ENCODE measurements at places on chromosomes 1 and 21.

GRCh38 chr21:36854391-36854790 lies 112.1 kb downstream of the HLCS start:
- peak; percentile 60 for DNase-seq

DNA sequence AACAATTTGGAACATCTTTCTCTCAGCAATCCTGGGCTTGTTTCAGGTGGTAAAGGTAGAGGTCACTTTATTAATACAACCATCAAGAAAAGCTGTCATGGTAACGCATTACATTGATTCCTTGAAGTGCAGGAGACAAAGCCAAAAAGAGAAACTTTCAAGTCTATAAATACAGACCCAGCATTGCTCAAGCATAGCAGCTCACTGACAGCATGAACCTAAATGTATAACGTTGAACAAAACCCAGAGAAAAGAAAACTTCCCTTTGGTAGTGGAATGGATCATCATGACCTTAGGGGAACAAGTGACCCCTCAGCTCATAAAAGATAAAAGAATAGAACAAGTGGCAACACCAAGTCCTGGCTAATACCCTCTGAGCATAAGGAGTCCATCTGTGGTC lies 332.2 kb downstream of the NTNG1 start:
- DNase-seq, result no peak

DNA sequence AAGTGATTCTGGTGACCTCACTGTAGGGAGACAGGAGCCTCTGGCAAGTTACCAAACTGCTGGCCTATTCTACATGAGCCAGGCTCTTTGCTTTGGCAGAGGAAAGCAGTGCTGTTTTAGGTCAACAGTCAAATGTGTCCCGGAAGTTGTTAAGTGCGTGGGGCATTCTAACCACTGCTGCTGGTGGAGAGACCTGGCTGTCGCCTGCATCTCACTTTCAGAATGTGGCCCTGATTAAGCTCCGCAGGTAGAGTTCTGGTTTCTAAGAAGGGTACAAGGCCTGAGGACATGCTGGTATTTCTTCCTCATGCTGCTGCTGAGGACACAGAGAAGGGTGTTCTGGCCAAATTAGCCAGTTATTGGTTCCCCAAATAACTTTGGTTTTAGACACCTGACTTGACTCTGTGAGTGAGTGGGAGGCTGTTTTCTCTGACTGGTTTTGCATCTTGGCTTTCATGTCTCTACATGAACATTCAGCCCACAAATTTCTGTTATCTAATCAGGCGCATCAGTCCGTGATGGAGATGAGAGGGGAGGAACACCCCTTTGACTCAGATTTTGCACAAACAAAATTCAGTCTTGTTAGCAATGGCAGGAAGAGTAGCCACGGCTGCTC lies 120.8 kb downstream of the LMO4 start:
- no peak for DNase-seq

GRCh38 chr1:35319988-35320713 lies 51.6 kb downstream of the ZMYM4 start:
- DNase-seq, result no peak

- DNase-seq, result peak; percentile 22
These were observed 17.2 kb upstream of the ZBTB8B start for GRCh38 chr1:32447469-32448185.

DNA sequence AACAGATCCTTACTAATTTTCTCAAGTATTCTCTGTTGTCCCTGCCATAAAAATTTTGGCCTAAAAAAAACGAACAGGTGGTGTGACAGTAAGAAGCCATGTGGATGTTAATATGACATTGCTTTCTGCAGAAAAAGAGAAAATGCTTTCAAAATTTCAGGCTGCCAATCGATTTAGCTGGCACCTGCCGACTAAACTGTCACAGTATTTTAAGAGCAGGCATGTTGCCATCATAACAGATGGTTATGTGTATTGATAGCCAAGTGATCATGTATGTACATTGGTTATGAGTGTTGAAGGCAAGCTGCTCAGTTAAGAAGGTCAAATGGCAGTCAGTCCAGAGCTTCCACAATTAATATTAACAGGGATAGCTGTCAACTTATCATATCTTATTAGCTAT lies 1017.0 kb downstream of the MRPL39 start:
- no peak for DNase-seq

DNA sequence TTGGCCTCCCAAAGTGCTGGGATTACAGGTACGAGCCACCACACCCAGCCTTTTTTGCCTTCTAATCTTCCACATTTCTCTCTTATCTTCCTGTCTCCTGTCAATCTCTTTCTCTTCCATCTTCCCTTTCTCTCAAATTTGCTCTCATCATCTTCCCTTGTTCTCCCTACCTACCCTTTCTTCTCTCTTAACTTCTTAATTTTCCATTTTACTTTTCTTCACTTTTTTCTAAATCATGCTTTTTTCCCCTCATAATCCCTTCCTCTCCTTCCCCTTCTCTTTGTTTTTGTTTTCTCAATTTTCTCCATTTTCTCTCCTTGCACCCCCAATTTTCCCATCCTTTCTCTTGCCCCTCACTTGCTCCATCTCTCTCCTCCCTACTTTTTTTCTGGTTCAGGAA lies 545.7 kb downstream of the OMA1 start:
- DNase-seq, result no peak

- DNase-seq, result peak; percentile 25
These were observed at the start of gene CTSS for GRCh38 chr1:150765296-150765976. Gene CTSS, minus strand, starts transcription at chr1:150765778. Its CDS starts 1,015 bp downstream, at chr1:150764763.

- peak; percentile 38 for DNase-seq
These were observed 40.0 kb downstream of the ROR1 start for GRCh38 chr1:63813829-63814277.

GRCh38 chr1:79376106-79376505 lies 369.6 kb upstream of the ADGRL4 start:
- DNase-seq, result no peak

DNA sequence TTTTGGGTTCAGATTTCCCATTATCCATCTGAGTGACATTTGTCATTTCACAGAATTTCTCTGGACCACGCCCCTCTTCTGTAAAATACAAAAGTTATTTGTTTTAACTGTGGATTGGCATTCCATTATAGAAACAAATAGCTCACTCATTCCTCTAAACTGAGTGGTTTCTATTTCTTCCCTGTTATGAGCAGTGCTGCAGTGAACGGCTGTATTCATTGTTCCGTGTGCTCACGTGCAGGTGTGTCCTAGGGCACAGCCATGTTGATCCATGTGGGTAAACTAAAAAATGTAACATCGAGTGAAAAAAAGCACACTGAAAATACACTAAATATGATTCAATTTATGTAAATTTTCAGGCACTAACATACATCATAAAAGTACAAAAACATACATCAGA lies 27.0 kb upstream of the IL12RB2 start:
- no peak for DNase-seq

DNA sequence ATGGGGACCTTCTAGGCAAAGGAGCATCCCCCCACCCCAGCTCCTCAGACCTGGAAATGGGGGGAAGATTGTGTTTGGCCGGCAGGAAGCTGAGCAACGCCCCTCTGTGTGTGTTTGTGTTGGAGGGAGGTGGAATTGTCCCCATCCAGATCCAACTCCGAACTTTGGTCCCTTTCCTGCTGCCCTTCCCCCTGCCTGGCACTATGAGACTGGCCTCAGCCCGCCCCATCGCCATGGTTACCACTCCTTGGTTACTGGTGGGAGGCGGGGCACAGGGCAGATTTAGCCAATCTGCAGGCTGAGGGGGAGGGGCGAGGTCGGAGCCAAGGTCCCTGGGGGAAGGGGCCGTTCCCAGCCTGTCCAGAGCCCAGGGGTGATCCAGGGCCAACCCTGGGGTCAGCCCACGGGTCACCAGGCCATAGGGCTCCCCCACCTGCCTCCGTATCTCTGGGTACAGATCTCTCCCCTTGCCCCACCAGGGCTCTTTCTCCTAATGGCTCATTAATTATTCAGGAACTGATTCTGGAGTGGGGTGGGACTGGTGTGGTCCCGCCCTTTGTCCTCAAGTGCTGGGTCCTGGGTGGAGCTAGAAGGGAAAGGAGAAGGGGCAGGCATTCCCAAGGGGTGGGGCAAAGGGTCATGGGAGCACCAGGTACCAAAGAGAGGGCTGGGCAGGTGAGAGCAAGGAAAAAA lies 15.2 kb downstream of the PTPRF start:
- no peak for DNase-seq

- DNase-seq, result no peak
These were observed 34.6 kb upstream of the HEATR1 start for GRCh38 chr1:236638945-236639344.

- no peak for DNase-seq
These were observed 201.2 kb upstream of the PTGFR start for GRCh38 chr1:78289603-78290002.

DNA sequence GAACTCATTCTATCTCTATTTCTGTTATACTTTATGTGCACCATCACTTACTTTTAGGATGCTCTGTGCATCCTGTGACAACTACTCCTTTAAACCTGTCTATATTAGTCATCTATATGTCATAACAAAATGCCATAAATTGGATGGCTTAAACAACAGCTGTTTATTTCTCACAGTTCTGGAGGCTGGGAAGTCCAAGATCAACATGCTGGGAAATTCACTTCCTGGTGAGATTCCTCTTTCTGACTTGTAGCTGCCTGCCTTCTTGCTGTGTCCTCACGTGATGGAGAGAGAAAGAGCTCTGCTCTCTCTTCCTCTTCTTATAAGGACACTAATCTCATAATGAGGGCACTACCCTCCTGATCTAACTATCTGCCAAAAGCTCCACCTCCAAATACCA lies 62.3 kb upstream of the RCOR3 start:
- DNase-seq, result no peak

GRCh38 chr1:113616156-113616555 lies 143.1 kb downstream of the PHTF1 start:
- DNase-seq, result no peak

DNA sequence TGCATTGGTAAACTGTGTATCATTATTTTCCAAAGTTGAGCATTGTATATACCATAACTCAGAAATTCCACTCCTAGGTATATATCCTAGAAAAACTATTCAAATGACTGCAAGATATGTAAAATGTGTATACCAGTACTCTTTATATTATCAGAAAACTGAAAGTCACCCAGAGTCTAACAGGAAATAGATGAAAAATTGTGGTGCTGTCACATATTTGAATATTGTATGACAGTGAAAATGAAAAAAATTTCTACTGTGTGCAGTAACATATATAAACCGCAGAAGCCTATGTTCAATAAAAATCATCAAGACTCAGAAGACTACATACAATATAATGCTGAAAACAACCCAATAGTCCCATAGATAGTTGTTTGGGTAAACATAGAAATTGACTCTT lies 74.4 kb upstream of the LYPLAL1 start:
- no peak for DNase-seq

DNA sequence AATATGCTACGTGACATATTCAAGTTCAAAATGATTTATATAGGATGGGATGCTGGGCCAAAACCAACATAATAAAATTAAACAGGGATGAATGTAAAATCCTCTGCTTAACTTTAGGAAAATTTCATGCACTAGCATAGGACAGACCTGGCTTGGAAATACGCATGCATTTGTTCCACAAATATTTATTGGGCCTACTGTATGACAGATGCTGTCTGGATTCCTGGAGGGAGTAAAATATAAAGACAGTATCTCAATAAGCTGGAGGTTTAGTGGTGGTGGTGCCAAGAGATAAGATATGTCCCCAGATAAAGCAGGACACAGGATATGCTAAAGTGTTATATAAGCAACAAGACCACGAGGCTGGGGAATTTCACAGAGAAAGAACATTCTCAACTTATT lies 15.1 kb downstream of the RCSD1 start:
- DNase-seq, result no peak

DNA sequence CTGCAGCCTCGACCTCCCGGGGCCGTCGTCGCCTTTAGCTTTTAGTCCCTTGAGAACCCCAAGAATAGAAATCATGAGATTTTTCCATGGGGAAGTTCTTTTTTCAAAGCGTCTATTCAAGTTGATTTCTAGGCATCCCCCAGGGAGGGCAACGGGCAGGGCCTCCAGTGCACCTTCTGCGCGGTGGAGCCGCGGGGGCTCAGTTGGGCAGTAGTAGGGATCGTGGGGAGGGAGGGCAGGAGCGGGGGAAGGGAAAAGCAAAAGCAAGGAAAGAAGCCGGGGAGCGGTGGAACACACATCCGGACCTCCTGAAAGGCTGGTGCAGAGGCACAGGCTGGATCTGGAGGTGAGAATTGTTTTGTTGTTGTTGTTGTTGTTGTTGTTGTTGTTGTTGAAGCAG lies 103.4 kb downstream of the PPIAL4G start:
- no peak for DNase-seq

- DNase-seq, result no peak
These were observed 2.6 kb upstream of the CC2D1B start for GRCh38 chr1:52368383-52369172.

DNA sequence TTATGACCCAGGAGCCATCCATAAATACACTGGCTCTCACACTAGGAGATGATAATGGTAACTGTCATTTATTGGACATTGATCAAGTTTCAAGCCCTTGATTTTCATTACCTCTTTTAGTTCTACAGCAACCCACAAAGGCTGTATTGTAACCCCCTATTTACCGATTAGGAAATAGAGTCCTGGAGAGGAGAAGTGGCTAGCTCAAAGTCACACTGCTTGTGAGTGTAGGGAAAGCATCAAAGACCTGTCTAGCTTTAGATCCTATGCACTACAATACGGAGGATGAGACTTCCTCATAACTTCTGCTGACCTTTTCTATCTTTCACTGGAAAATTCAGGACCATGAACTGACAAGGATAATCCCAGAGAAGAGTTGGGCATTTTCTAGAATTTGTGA lies 115.2 kb downstream of the LMX1A start:
- no peak for DNase-seq

GRCh38 chr1:38587766-38588165 lies 271.8 kb downstream of the RRAGC start:
- no peak for DNase-seq

GRCh38 chr1:222979561-222979960 lies 163.5 kb downstream of the TLR5 start:
- DNase-seq, result no peak

- no peak for DNase-seq
These were observed 40.6 kb downstream of the KIF26B start for GRCh38 chr1:245195398-245195797.

DNA sequence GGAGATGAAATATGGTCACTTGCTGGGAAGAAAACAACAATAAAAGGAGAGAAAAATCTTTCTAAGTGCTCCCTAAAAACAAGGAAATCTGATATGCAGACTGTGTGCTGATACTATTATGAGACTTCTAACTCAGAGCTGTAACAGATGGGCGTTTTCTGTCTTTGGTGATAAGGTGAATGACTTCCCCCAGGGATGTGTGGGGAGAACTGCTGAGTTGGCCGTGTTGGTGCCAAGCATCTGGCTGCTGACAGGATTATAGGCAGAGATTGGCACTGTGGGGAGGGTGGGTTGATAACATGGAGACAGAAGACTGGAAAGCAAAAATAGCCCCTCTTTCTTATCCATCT lies 438.5 kb upstream of the PLXNA2 start:
- no peak for DNase-seq

GRCh38 chr1:193494368-193494767 lies 308.0 kb upstream of the B3GALT2 start:
- DNase-seq, result no peak

- no peak for DNase-seq
These were observed 20.2 kb downstream of the KIF17 start for GRCh38 chr1:20697563-20697962.
